GM03348 (cell line): ENCODE measurements at places on chromosomes 7 and 10.

- DNase-seq: no peak
Measured at GRCh38 chr10:122673731-122674130, 25.9 kb downstream of the C10orf120 start.

DNA sequence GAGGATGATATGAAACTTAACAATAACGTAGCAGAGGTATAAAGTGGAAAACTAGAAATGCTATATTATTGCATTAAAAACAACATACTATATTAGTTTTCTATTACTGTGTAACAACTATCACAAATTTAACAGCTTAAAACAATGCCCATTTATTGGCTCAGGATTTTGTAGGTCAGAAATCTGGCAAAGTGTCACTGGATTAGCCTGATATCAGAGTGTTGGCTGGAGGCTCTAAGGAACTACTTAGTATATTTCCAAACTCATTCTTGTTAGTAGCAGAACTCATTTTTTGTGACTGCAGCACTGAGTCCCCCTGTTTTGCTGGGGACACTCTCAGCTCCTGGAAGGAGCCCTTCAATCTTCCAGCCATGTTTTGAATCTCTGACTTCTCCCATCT lies 306.8 kb downstream of the ETV1 start:
- DNase-seq: no peak

DNA sequence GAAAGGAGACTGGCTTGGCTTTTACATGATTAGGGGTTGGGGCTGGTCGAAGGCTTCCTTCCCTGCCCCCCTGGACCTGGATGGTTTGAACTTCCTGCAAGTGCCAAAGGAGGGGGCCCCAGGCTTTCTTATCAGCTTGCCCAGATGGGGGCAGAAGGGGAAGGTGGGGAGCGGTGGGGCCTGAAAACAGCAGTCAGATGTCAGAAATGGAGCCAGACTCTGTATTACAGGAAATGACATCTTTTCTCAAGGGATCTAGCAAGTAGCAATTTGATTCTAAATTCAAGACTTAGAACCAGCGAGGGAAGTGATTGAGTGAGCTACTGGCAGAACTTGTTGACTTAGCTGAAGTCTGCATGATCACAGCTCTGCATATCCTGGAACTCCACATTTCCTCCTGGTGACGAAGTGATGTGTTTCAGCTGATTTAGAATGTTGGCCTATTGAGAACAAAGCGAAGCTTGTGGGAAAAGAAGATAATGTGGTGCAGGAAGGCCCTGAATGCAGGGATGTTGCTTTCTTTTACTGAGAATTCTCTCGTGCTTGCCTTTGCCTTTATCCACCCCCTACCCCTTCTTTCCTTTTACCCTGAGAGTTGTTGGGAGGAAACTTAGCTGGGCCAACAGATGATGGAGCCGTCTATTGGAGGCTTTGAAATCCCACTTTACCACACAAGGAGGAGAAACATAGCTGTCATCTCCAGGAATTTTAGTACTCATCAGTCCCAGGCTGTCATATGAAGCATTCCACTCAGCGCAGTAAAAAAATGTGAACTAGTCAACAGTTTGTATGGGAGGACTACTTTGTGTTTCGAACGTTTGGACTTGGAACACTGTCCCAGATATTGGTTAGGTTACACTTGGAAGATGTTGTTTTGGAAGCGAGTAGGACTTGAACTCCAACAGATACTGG lies 43.2 kb downstream of the CCNY start:
- peak; percentile 53 for DNase-seq

GRCh38 chr7:28558236-28558635 lies 145.9 kb downstream of the CREB5 start:
- no peak for DNase-seq

GRCh38 chr7:11668727-11669126 lies 163.3 kb downstream of the THSD7A start:
- no peak for DNase-seq

DNA sequence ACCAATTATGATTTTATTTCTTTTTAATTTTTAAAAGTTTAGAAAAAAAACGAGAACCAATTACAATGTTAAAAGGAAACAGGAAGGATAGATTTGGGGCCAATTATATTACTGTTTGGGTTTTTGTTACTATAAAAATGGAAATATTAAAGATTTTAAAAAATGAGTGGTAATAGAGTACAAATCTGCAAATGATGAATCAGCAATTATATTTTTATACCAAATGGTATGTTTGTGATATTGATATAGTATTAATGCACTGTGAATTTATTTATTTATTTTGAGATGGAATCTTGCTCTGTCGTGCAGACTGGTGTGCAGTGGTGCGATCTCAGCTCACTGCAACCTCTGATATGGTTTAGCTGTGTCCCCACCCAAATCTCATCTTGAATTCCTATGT lies 11.5 kb upstream of the GARIN1A start:
- no peak for DNase-seq

DNA sequence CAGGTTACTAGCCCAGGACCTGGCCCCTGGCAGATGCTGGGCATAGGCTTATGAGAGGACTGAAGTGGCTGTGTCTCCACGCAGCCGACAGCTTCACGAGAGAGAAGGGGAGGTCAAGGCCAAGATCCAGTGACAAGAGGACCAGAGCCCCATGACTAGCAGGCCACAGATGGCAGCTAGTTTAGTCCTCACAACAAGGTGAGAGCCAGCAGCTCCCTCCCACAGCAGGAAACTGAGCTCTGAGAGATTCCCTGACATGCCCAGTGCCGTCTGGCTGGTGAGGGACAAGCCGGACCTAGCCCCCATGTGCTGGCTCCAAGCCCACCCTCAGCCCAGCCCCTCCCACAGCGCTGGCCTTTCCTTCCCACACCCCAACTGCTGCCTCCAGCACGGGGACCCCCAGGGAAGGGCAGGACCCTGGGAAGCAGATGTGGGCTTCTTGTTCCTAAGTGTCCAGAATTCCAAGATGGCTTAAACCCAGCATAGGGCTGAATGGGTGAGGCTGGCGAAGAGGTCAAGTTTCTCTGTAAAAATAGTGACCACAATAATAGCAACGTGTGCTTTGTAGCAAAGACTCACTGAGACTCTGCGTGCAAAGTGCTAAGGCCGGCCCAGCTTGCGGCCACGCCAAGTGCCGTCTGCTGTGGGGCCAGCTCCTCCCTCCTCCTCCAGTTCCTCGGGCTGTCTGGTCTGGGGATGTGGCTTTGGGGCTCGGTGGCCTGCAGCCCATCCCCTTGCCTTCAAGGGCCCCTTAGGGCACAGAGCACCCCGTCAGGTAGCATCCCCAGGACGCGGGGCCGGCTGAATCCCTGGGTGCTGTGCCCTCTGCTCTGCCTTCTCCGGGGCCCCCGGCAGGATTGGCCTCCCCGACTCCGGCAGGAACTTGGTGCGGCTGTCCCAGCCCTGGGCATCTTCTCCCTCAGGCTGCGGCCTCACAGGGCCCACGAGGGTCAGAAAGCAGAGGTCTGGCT lies 7.8 kb upstream of the FAM20C start:
- DNase-seq: peak; percentile 79

DNA sequence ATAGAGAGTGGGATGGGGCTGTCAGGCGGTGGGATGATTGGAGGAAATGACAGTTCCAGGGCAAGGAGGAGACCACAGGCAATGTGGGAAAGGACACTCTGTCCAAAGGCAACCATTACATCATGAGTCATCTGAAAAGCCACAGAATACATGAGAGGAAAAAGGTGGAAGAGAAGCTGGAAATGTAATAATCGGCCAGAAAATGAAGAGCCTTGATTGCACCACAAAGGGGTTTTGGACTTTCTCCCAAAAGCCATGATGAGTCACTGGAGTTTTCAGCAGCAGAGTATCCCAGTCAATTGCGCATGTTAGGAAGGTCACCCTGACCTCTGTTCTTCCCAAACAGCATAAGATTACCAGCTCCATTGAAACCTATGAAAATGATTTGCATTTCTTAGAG lies 222.0 kb downstream of the LHFPL3 start:
- DNase-seq: no peak

GRCh38 chr10:103557455-103557854 lies 64.0 kb downstream of the NEURL1 start:
- no peak for DNase-seq

DNA sequence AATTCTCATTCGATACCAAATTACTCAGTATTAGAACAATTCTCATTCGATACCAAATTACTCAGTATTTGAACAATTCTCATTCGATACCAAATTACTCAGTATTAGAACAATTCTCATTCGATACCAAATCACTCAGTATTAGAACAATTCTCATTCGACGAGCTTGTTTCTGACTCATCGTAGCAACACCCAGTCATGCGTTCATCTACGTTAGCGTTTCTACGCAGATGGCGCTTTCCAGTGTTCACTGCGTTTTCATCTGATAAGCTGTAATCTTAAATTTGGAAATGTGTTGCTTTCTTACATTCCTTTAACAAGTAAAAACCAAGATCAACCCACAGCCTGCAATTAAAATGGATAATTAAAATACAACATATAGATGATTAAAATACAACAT lies 276.3 kb downstream of the ZMYND11 start:
- no peak for DNase-seq

GRCh38 chr10:70323138-70323696 lies 39.4 kb upstream of the NPFFR1 start:
- no peak for DNase-seq

DNA sequence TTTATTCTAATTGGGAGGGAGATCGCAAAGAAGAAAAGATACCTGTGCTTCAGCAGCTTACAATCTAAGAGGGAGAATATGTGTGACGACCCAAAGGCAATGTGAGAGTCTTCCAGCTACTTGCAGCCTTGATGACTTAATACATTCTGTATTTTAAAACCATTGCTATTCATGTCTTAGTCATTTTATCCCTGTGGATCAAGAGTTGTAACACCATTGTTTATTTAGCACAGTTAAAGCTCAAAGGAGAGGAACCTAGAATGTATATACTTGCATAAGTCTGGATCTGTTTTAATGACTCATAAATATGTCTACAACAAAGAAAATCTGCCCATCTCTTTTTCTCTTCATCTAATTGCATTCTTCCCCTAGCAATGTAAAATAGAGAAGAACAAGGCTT lies 117.9 kb upstream of the DLX6 start:
- DNase-seq: no peak
